ENCODE measurements at places on chromosomes 16 and 17. TPM values are rescaled to one million over a fixed set of nuclear protein-coding genes. Genes with fewer than 3 reads are reported as not detected.

GRCh38 chr17:3585826-3586225 is 23.4 kb downstream of the TRPV1 start:
- peaks cover 4% of the 10 kb centered on the region for H3K4me1 ChIP-seq
- no peak for DNase-seq
- no peaks in the 10 kb centered on the region for H3K27me3 ChIP-seq
- no peak overlapping the region for H3K27ac ChIP-seq
- H3K4me3 ChIP-seq, result no peak overlapping the region

GRCh38 chr17:41734949-41735313 is 488 bp upstream of the HAP1 start:
- H3K27ac ChIP-seq, result no peak overlapping the region
- H3K4me1 ChIP-seq, result peaks cover 11% of the 10 kb centered on the region
- peaks cover 34% of the 10 kb centered on the region for H3K27me3 ChIP-seq
- H3K36me3 ChIP-seq, result no peaks in the 10 kb centered on the region
- no peak for DNase-seq

DNA sequence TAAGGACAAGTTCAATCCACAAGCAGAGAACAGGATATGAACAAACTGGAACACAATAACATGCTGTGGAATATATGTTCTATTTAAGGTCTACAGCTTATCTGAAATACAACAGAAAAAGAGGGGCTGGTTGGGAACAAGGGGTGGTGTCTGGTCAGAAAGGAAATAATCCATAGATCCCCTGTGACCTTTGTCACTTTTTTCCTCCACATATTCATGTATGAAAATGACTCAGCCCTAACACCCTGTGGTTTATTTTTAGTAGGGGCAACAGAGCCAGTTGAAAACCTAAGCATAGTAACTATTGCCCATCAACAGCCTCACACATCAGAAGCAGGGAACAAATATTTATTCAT is 12.3 kb upstream of the SPAG9 start:
- no peak overlapping the region for H3K27ac ChIP-seq
- H3K4me3 ChIP-seq, result no peak overlapping the region
- peaks cover 2% of the 10 kb centered on the region for H3K4me1 ChIP-seq

The GAS7 gene
- total RNA-seq, result 44.2 TPM

The TBX6 gene
- total RNA-seq, result 2.3 TPM

DNA sequence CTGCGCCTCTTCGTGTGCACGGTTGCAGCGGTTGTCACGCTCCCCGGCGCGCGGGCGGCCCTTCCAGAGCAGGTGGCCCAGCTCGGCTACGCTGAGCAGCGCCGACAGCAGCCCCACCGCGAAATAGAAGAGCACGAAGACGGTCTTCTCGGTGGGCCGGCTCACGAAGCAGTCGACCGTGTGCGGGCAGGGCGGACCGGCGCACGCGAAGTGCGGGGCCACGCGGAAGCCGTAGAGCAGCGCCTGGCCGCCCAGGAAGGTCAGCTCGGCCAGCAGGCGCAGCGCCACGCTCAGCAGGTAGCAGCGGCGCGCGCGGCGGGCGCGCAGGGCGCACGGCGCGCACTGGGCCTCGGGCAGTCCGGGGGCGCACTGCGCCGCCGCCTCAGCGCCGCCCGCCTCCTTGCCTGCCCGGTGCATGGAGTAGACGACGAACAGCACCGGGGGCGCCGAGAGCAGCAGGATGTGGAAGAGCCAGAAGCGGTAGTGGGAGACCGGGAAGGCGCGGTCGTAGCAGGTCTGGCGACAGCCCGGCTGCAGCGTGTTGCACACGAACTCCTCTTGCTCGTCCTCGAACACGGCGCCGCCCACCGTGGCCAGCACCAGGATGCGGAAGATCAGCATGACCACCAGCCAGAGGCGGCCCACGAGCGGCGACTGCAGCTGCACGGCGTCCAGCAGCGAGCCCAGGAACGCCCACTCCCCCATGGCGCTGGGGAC is 1.3 kb downstream of the GJD3 start:
- no peaks in the 10 kb centered on the region for H3K36me3 ChIP-seq
- no peak overlapping the region for H3K27ac ChIP-seq
- H3K27me3 ChIP-seq, result peaks cover 14% of the 10 kb centered on the region

- peak overlapping the region; percentile 12 for H3K27ac ChIP-seq
- no peak for DNase-seq
- H3K27me3 ChIP-seq, result no peaks in the 10 kb centered on the region
Observed at GRCh38 chr16:27445502-27446175, 43.7 kb downstream of the IL21R start.

The HSPB9 gene
- not detected for total RNA-seq

- no peaks in the 10 kb centered on the region for H3K4me1 ChIP-seq
- peak; percentile 45 for DNase-seq
- no peak overlapping the region for H3K27ac ChIP-seq
- no peaks in the 10 kb centered on the region for H3K36me3 ChIP-seq
Observed at GRCh38 chr16:11405331-11406176, 60.3 kb downstream of the RMI2 start.

DNA sequence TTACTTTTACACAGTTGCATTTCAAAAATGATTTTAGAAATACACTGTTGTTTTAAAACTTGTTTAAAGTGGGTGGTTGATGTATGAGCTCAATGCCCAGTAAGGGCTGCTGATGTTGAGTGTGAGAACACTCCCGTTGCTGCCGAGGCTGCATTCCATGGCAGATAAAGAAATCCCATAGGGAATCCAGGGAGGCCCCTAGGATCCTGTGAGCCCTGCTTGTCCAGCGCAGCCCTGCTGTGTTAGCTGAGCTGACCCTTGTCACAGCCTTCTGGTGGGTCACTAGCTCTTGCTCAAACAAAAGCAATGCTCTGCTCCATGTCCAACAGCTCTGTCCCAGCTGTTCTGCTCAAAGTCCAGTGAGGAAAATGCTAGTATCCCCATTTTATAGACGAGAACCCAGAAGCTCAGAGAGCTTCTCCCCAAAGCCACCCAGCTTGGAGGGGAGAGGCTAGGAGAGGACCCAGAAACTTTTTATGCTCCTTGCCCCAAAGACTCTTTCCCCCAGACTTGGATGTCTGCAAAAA is 18.6 kb upstream of the COL1A1 start:
- no peaks in the 10 kb centered on the region for H3K36me3 ChIP-seq
- H3K4me1 ChIP-seq, result no peaks in the 10 kb centered on the region
- peaks cover 2% of the 10 kb centered on the region for H3K27me3 ChIP-seq
- DNase-seq, result no peak
- no peak overlapping the region for H3K27ac ChIP-seq

DNA sequence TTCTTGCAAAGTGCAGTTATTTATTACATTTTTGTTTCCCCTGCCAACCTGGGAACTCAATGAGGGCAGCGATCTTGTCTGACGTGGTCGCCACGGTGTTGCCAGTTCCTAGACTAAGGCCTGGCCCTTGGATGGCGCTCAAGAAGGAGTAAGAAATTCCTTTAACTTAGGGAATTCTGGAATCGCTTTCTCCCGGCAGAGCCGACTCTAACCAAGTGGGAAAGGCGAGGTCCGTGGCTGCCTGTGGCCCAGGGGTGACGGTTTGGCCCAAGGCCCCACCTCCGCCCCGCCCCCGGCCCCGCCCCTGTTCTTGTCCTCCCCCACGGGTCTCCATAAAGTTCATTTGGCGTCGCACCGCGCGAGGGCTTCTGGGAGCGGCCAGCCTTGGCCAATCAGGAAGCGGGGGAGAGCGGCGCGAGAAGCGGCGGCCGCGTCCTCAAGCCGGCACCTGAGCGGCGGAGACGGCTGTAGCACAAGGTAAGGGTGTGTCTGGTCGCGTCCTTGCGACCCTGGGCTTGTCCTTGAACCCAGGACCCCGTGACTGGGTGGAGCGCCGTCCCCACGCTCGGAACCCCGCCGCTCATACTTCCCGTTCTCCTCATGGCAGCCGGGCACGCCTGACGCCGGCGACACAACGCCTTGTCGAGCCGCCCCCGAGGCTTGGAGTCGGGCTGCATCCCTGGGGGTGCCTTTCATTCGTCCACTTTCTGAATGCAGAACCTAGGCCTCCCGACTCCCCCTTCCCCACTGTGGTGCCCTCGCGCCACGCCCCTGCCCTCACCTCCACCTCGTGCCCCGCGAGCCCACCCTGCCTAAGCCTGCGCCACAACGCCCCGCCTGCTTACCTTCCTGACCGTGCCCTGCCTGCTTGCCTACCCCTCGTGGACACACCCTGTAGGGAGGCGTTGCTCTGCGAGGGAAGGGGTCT is at the start of gene NUP93:
Gene NUP93, plus strand, starts transcription at position 395 of the 928 bp plus-strand sequence. CDS start 18,119 bp downstream, outside the sequence.
- H3K4me3 ChIP-seq, result peak within 1 kb of the TSS; percentile 90
- peak; percentile 79 for DNase-seq
- no peaks in the 10 kb centered on the region for H3K27me3 ChIP-seq
- H3K36me3 ChIP-seq, result peaks cover 5% of the 10 kb centered on the region
- H3K4me1 ChIP-seq, result peaks cover 20% of the 10 kb centered on the region
- H3K27ac ChIP-seq, result peak within 1 kb of the TSS; percentile 84

DNA sequence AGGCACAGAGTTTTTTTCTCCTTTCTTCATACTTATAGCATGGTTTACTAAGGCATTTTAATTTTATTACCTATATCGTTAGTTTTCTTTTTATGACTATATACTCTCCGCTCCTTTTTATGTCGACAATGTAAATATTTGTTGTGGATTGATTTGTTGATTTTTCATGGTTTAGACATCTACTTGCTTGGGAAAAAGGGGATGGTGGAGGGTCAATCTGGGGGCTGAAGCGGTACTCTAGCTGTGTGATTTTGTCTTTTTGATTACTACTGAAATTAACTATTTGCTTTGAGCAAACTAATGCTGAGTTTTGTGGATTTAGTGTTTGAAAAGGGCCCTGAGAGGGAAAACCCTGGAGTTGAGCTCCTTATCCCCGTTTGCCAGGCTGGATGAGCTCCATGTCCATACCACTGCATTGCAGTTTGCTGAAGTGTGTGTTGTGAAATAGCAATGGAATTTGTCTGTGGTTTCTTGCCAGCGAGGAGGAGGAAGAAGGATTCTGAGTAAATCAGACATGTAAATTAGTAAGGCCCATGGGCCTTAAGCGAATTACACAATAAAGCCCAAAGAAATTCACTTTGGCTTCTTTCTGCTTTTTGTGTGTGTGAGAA is 72.0 kb downstream of the FTO start:
- no peak for DNase-seq
- no peak overlapping the region for H3K27ac ChIP-seq
- H3K4me1 ChIP-seq, result peaks cover 27% of the 10 kb centered on the region
- no peak overlapping the region for H3K4me3 ChIP-seq
- H3K27me3 ChIP-seq, result no peaks in the 10 kb centered on the region

- no peaks in the 10 kb centered on the region for H3K36me3 ChIP-seq
- H3K4me3 ChIP-seq, result no peak overlapping the region
- no peak overlapping the region for H3K27ac ChIP-seq
- peaks cover 32% of the 10 kb centered on the region for H3K4me1 ChIP-seq
- no peaks in the 10 kb centered on the region for H3K27me3 ChIP-seq
Observed at GRCh38 chr17:83203472-83204221, 124.2 kb downstream of the METRNL start.

The ANKS4B gene
- total RNA-seq, result not detected
